ENCODE measurements at places on chromosomes 7 and 10. TPM values are rescaled to one million over a fixed set of nuclear protein-coding genes. Genes with fewer than 3 reads are reported as not detected.

Gene WAC
- total RNA-seq: 48.6 TPM

Gene EEPD1
- total RNA-seq: 19.4 TPM

Gene ADCYAP1R1
- not detected for total RNA-seq

Gene SCIN
- total RNA-seq: under 0.01 TPM

Gene LOXL4
- total RNA-seq: 78.2 TPM

Gene PTN
- total RNA-seq: 35.4 TPM

Gene TACR2
- total RNA-seq: not detected

Gene OR2A1
- total RNA-seq: under 0.01 TPM

Gene BLNK
- total RNA-seq: not detected

Gene MAP3K8
- 12.6 TPM for total RNA-seq

Gene NUTM2B
- 1.2 TPM for total RNA-seq

Gene GPNMB
- 440 TPM for total RNA-seq

Gene RPEL1
- under 0.01 TPM for total RNA-seq

Gene LAMB4
- under 0.01 TPM for total RNA-seq

Gene STAM
- total RNA-seq: 28.4 TPM

Gene SEMA4G
- 2.3 TPM for total RNA-seq

Gene CEP55
- 3.8 TPM for total RNA-seq

Gene PTPN20
- 0.33 TPM for total RNA-seq

Gene OR6B1
- total RNA-seq: not detected

Gene RBP4
- 0.44 TPM for total RNA-seq

Gene CDK1
- total RNA-seq: 52.1 TPM

Gene WIPF3
- total RNA-seq: under 0.01 TPM

Gene EPO
- not detected for total RNA-seq

Gene MMD2
- not detected for total RNA-seq

Gene ANKRD1
- total RNA-seq: 2.6 TPM

Gene SCART1
- 3.0 TPM for total RNA-seq

Gene MKX
- 0.83 TPM for total RNA-seq

Gene LRRC18
- total RNA-seq: under 0.01 TPM

Gene MYH16
- not detected for total RNA-seq

Gene DLD
- total RNA-seq: 91.9 TPM

Gene CHAT
- not detected for total RNA-seq

Gene ATOH7
- total RNA-seq: not detected

Gene SFR1
- 5.5 TPM for total RNA-seq

Gene FAM200A
- total RNA-seq: 10.8 TPM

Gene PRR15
- total RNA-seq: not detected

Gene FAM241B
- total RNA-seq: 0.29 TPM

Measured in smooth muscle cell of trachea (primary cell).